ENCODE measurements at places on chromosomes 3 and 15.

GRCh38 chr15:71648095-71648494 is 162.3 kb upstream of the NR2E3 start:
- no peak for DNase-seq
- no peaks in the 10 kb centered on the region for H3K4me1 ChIP-seq
- no peaks in the 10 kb centered on the region for H3K36me3 ChIP-seq
- H3K27me3 ChIP-seq = no peaks in the 10 kb centered on the region
- no peak overlapping the region for H3K4me3 ChIP-seq
- no peak overlapping the region for H3K27ac ChIP-seq

DNA sequence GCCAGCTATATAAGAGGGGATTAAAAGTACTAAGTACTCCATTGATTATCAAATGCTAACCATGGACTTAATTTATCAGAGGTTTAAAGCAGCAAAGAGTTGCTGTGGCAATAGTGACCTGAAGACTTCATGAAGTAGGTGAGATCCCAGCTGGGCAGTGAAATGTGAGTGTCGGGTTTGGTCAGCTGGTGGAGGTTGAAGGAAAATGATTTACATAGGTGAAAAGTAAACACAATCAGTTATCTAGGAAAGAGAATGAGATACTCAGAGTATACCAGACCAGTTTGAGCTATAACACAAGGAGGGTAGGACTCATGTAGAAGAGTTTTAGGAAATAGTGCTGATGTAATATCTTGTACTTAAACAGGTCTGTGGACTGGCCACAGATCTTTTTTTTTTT is 16.5 kb upstream of the FBXO22 start:
- no peak overlapping the region for H3K4me3 ChIP-seq
- DNase-seq = no peak
- H3K27me3 ChIP-seq = no peaks in the 10 kb centered on the region
- H3K36me3 ChIP-seq = no peaks in the 10 kb centered on the region

- no peaks in the 10 kb centered on the region for H3K36me3 ChIP-seq
- no peak overlapping the region for H3K27ac ChIP-seq
- H3K4me3 ChIP-seq = no peak overlapping the region
- H3K27me3 ChIP-seq = no peaks in the 10 kb centered on the region
- DNase-seq = no peak
Observed at GRCh38 chr15:60093273-60094067, 89.4 kb downstream of the FOXB1 start.

DNA sequence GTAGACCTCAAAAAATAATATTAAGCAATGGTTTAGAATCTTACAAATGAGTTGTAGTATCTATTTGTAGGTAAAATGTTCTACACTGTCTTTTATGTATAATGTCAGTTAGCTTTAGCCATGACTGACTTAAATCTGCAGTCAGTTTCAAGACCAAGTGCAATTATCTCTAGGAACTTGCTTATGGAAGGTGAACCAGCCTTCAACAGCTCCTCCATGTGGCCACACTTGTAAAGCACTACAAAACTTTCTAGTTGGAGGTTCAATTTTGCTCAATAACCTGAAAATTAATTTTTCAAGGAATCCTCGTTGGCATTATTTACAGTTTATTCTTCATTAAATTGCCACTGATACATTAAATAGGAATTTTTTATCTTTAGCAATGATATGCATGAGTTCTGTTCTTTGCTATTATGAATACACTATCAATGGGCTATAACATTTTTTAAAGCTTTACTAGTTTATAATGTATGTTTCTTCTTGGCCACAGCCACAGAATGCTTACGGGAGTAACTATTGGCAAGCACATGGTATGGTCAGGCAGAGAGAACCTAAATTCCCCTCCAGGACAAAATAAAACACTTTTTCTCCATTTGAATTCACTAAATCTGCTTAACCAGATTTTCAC is 315.3 kb upstream of the UBE2E2 start:
- no peaks in the 10 kb centered on the region for H3K27me3 ChIP-seq
- DNase-seq = peak; percentile 52
- no peaks in the 10 kb centered on the region for H3K4me1 ChIP-seq
- H3K4me3 ChIP-seq = no peak overlapping the region
- no peak overlapping the region for H3K27ac ChIP-seq

GRCh38 chr3:78183906-78184599 is 1144.2 kb downstream of the ROBO2 start:
- DNase-seq = no peak
- H3K27ac ChIP-seq = no peak overlapping the region
- no peaks in the 10 kb centered on the region for H3K36me3 ChIP-seq
- no peak overlapping the region for H3K4me3 ChIP-seq

- H3K27me3 ChIP-seq = no peaks in the 10 kb centered on the region
- no peak overlapping the region for H3K4me3 ChIP-seq
- no peak overlapping the region for H3K27ac ChIP-seq
- no peak for DNase-seq
Observed at GRCh38 chr15:37872661-37873060, 61.8 kb upstream of the TMCO5A start.

DNA sequence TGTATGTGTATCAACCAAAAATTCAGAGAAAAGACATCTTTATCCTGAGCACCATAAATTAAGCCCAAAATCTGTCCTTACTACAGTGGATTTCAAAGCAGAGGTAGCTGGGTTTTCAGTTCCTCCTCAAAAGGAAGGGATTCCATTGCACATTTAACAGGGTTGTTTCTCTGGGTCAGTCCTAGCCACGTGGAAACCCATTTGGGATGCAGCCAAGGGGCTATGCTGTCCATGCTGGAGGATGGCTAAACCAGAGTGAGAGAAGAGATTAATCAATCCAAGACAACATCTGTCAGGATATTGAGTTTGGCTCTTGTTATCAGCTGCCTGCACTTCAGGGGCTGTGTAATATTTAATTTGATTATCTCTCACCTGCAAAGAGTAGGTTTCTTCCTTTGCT is 28.1 kb downstream of the LSAMP start:
- H3K27me3 ChIP-seq = no peaks in the 10 kb centered on the region
- DNase-seq = no peak
- H3K4me1 ChIP-seq = no peaks in the 10 kb centered on the region
- no peak overlapping the region for H3K4me3 ChIP-seq

DNA sequence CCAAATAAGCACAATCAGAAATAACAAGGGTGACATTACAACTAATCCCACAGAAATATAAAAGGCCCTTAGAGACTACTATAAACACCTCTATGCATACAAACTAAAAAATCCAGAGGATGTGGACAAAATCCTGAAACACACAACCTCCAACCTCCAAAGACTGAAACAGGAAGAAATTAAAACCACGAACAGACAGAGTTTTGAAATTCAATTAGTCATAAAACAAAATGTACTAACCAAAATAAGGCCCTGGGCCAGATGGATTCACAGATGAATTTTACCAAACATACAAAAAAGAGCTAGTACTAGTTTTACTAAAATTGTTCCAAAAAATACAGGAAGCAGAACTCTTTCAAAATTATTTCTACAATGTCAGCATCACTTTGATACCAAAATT is 1043.6 kb downstream of the DIPK2A start:
- no peak for DNase-seq
- no peaks in the 10 kb centered on the region for H3K4me1 ChIP-seq
- no peak overlapping the region for H3K27ac ChIP-seq
- no peaks in the 10 kb centered on the region for H3K36me3 ChIP-seq

DNA sequence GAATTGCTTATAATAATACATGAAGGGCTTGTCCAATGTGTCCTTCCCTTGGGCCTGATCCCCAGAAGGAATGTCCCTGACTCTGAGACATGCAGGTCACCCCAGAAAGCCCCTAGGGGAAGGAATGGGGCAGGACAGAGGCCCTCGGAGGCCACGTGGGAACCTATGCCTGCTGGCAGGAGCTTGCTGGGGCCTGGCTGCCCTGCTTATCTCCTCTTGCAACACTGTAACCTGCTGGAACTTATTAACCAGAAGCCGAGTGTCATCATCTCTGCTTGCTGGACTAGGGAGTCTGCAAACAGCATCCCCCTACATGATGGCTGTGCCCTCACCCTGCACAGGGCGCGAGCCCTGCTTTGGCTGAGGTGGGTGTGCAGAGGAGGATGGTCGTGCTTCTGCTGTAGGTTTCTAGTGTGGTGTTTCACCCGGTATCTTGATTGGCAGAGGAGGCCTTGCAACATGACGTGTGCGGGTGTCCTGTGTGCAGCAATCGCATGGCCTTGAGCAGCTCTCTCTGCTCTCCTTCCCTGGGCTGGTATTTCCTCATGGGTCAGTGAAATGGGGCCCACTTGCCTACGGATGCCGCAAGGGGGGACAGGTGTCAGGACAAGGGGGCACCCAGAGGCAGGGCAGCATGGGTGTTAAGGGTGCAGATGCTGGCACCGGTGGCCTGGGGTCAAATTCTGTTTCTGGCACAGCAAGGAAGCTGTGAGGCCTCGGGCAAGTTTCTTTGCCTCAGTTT is 5.0 kb downstream of the CHST13 start:
- no peaks in the 10 kb centered on the region for H3K36me3 ChIP-seq
- H3K4me3 ChIP-seq = no peak overlapping the region
- no peak for DNase-seq
- H3K4me1 ChIP-seq = no peaks in the 10 kb centered on the region
- no peak overlapping the region for H3K27ac ChIP-seq
- peaks cover 29% of the 10 kb centered on the region for H3K27me3 ChIP-seq

GRCh38 chr3:44031387-44032380 is 210.0 kb upstream of the TOPAZ1 start:
- no peaks in the 10 kb centered on the region for H3K27me3 ChIP-seq
- no peaks in the 10 kb centered on the region for H3K36me3 ChIP-seq
- DNase-seq = no peak
- H3K4me1 ChIP-seq = no peaks in the 10 kb centered on the region

DNA sequence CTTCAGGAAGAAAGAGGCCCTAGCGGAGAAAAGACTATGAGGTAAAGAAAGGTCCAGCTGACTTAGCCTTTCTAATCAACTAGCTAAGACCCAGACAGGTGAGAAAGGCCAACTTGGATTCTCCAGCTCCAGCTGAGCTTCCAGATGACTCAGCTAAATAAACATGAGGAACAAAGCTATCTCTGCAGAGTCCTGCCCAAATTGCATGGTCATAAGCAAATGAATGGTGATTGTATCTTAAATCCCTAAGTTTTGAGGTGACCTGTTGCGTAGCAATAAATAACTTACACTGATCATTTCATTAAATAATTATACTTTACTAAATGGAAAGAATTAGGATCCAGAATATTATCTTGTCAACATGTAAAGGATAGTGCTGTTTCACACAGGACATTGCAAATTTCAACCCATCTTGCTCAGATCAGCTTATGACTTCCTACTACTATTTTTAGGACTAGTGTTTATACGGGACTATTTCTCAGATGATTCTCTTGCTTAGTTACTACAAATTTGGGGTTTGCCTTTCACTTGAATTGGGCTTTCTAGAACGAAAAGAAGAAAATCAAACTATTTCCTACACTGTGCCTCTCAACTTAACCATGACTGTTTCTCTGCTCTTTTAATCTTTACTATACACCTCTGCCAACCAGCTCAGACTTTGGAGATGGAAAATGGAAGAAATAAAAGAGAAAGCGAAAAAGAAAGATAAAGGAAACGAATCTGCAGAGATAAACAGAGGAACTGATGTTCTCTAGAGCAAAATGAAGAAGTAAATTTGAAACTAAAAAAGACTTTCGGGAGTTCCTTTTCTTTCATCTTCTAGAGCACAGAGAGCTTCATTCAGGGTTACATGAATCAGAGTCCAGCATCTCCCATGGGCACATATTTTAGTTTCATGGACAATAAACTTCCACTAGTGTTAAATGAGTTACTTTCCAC is 6.6 kb upstream of the ADGRG7 start:
- no peaks in the 10 kb centered on the region for H3K36me3 ChIP-seq
- peak; percentile 32 for DNase-seq
- peaks cover 25% of the 10 kb centered on the region for H3K4me1 ChIP-seq
- H3K27me3 ChIP-seq = no peaks in the 10 kb centered on the region
- peak overlapping the region; percentile 59 for H3K4me3 ChIP-seq
- H3K27ac ChIP-seq = peak overlapping the region; percentile 60

DNA sequence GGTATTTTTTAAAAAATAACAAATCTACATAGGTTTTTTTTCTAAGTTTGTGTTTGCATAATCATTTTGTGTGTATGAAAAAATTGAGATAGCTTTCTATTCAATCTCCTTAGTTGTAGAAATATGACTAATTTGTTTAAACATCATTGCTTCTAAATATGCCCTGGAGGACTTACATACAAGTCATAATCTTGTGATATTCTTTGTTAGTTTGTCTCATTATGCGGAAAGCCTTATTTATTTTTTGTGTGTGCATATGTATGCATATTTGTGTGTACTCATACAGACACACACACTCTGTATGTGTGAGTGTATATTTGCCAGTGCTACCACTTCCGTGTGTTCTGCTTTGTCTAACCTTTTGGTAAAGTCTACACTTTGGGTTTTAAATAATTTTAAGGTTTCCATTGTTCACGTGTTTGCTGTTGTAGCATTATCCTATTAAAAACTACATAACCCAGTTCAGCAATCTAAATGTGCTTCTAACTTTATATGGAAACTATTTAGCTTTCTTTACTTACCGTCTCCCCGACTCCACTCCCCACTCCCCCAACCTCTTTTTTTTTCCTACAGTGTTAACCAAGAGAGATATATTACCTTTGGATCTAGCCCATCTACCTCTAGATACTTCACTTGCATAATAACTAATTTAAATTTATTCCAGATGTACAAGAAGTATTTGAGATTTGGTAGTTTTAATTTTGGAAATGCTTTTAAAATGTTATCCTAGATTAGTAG is 111.7 kb downstream of the FNDC3B start:
- peaks cover 2% of the 10 kb centered on the region for H3K36me3 ChIP-seq
- H3K4me3 ChIP-seq = no peak overlapping the region
- H3K27ac ChIP-seq = no peak overlapping the region
- H3K4me1 ChIP-seq = peaks cover 46% of the 10 kb centered on the region
- no peak for DNase-seq

GRCh38 chr3:53009826-53010539 is 35.9 kb downstream of the SFMBT1 start:
- no peaks in the 10 kb centered on the region for H3K36me3 ChIP-seq
- H3K4me3 ChIP-seq = no peak overlapping the region
- peak overlapping the region; percentile 50 for H3K27ac ChIP-seq
- H3K27me3 ChIP-seq = no peaks in the 10 kb centered on the region

- no peak for DNase-seq
- no peaks in the 10 kb centered on the region for H3K4me1 ChIP-seq
- H3K27ac ChIP-seq = no peak overlapping the region
- no peak overlapping the region for H3K4me3 ChIP-seq
Observed at GRCh38 chr3:7646851-7647250, 785.9 kb downstream of the GRM7 start.

DNA sequence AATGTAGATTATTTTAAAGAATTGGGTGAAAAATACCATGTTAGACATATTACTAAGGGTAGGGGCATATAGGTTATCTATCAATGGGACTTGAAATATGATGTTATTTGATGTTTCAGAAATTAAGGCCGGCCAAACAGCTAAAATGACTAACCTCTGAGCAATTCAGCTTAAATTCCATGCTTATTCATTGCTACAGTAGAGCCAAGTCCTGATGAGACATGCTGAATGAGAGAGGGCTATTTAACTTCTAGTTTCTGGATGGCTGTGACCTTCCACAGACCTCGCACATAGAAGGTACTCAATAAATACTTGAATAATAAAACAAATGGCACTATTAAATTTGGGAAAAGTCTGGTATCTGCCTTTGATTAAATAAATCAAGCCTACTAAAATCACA is 175.6 kb upstream of the WNT5A start:
- DNase-seq = no peak
- no peaks in the 10 kb centered on the region for H3K36me3 ChIP-seq
- no peaks in the 10 kb centered on the region for H3K27me3 ChIP-seq
- peak overlapping the region; percentile 88 for H3K27ac ChIP-seq

- no peak overlapping the region for H3K27ac ChIP-seq
- no peaks in the 10 kb centered on the region for H3K27me3 ChIP-seq
- no peaks in the 10 kb centered on the region for H3K36me3 ChIP-seq
- no peak for DNase-seq
Observed at GRCh38 chr3:52752045-52752660, 18.6 kb downstream of the NEK4 start.

GRCh38 chr3:72041511-72041910 is 256.6 kb upstream of the PROK2 start:
- H3K36me3 ChIP-seq = no peaks in the 10 kb centered on the region
- H3K27me3 ChIP-seq = no peaks in the 10 kb centered on the region
- no peaks in the 10 kb centered on the region for H3K4me1 ChIP-seq
